Suprapubic skin (tissue), 4 donors: ENCODE measurements at places on chromosomes 7 and 10.

GRCh38 chr7:131020759-131021261, 286.8 kb upstream of the KLF14 start:
- no peak for DNase-seq

DNA sequence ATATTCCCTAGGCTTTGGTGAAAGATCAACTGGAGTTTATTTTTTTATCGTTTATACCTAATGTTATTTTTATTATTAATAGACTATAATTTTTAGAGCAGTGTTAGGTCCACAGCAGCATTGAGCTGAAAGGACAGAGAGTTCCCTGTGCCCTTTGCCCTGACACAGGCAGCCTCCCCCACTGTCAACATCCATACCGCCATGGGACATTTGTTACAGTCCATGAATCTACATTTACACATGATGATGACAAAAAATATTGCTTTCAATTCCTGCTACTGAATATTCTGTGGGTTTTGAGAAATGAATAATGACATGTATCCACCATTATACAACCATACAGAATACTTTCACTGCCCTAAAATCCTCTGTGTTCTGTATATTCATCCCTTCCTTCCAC, 1297.5 kb upstream of the SORCS1 start:
- no peak for DNase-seq

GRCh38 chr10:78214955-78215354, 181.3 kb downstream of the RPS24 start:
- no peak for DNase-seq

DNA sequence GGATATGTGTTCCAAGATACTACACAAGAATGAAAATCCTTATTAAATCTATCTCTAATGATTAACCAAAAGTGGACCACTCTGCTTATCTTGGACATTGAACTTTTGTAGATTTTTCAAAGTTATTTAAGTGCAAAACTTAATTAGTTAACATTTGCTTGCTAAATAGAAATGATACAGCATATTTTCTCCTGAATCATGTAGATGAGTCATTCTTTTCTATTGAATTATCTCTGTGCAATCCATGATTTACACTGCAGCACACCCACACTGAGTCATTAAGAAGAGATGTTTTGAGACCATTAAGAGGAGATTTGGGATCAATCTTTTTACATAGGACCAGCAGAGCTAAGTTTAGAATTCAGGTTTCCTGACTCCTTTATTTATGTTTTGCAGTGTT, 6.6 kb upstream of the ABCC2 start:
- DNase-seq = no peak

DNA sequence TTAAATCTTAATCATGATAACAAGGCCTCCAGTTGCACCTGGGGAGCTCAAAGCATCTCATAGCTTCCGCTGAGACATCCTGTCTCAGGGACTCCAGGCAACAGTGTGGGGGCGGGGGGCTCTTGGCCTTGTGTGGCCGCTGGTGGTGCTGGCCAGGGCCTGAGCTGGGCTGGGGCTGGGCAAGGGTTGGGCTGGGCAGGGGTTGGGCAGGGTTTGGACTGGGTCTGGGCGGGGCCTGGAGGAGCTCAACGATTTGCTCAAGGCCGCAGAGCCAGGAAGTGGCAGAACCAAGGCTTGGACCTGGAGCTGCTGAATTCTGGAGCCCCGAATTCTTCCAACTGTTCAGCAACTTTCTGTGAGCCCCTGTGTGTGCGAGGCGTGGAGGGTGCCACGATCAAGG, 37.9 kb upstream of the PSMG3 start:
- no peak for DNase-seq

- DNase-seq = no peak
These were observed 3.1 kb upstream of the MACC1 start for GRCh38 chr7:20220293-20220761.

DNA sequence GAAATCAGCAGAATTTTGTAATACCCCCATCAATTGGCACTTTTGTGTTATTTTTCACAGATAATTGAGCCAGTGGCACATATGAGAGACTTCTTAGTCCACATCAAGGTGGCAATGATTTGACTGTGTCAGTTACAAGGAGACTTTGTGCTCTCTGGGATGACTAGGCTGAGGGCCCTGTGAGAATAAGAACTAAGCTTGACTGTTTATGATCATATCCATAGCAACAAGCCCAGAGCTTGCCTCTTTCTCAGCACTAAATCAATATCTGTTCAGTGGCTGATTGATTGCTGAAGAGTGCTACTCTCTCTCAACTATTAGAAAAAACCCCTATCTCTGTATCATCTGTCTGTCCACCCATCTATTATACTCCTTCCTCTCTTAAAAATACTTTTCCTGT, 185.3 kb upstream of the PLPP4 start:
- no peak for DNase-seq
